SK-N-DZ (cell line): ENCODE measurements at places on chromosomes 1 and 21.
A peak's percentile ranks its signal among the peaks of the same experiment; 100 is the strongest.

DNA sequence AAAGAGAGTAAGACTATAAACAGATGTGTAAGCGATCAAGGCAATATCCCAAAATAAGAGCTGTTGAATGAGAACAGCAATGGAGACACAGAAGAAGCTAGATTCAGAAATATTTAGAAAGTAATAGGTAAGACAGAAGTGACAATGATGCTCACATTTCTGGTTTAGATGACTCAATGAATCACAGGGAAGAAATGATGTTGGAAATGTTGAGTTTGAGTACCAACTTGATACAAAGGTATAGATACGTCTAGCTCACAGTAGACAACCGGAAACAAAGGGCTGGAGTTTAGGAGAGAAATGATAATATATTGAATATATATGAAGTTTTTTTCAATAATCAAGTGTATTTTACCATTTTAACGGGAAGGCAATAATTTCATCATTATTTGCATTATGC lies 6.5 kb downstream of the GATAD2B start:
- no peak for DNase-seq

GRCh38 chr21:42413093-42413492 lies 9.4 kb downstream of the UBASH3A start:
- no peak for DNase-seq

GRCh38 chr1:105027838-105028471 lies 1278.3 kb downstream of the AMY1C start:
- no peak for DNase-seq

DNA sequence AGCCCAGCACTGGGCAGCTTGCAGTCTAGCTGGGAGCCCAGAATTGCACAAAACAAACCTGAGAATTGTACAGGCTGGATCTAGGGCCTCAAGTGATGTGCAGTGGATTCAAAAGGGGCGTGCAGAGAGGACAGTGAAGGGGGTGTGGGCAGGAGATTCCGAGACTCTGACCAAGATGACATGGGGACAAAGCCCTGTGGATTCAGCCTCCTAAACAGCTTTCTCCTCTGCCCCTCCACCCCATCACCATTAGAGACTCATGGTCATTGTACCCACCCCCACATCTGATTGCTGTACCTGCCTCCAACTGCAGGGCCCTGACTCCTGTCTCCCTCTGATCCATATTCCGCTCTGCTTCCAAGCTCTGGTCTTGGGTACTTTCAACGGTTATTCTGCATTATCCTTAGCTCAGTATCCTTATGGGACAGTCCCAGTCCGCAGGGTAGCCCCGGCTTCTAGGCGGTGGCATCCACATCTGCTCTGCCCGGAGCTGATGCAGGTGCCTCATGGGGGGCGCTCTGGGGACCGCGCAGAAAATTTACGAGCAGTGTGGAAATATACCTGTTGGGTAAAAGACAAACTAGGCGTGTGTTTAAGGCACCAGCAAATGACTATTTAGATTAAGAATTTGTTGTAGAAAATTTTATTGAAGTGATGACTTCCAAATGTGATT lies 1.7 kb upstream of the BMP8A start:
- DNase-seq = no peak

DNA sequence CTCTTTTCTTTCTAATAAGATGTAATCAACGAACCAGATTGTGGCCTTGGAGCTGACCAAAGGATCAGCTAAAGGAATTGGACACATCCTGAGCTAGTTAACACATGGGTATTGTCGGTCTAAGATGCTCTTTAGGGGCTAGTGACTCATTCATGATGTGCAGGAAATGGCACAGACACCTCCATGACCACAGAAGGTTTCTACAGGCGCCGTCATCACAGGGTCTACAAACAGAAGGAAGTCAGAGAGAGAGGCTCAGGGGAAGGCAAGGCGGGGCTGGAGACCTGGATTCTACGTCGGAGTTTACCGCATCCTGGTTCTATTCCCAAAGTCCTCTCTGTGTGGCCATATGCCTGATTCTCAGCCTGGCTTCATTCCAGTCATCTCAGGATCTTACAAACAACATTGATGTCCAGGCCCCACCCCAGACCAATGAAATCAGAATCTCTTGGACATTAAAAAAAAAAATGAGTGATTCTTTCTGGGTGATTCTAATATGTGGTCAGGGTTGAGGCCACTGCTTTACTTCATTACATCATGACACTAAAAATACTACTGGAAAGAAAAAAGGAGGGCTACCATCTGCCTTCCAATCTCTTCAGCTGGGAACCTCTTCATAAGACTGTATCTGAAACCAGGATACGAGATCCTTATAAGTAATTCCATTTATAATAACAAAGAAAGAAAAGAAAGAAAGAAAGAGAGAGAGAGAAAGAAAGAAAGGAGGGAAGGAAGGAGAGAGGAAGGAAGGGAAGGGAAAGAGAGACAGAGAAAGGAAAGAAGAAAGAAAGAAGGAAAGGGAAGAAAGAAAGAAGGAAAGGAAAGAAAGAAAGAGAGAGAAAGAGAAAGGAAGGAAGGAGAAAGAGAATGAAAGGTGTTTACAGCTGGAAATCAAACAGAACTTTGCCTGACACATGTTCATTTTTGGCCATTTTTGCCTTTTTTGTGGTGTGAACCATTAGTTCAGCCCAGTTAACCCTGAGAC lies 11.6 kb upstream of the KCNJ15 start:
- DNase-seq = no peak

GRCh38 chr1:227729144-227729880 lies 5.8 kb downstream of the JMJD4 start:
- peak; percentile 48 for DNase-seq

GRCh38 chr1:71979882-71980281 lies 302.5 kb downstream of the NEGR1 start:
- no peak for DNase-seq

DNA sequence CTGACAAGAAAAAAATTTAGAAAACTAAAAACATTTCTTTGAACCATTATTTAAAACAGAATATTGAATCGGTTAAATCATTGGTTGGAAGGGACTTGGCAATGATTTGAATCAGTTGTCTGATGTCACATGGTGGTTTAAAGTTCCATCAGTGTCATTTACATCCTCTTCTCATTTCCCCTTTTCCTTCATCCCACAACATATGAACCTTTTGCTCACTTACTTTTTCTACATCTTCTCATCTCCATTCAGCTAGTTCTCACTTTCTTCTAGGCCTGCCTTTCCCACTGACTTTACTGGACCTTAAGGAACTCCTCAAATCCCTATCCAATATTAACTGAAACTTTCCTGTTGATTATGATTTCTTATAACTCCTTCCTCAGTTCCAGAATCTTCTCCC lies 58.5 kb downstream of the PHACTR4 start:
- DNase-seq = no peak

- DNase-seq = no peak
These were observed 18.3 kb downstream of the IL6R start for GRCh38 chr1:154423304-154423987.

DNA sequence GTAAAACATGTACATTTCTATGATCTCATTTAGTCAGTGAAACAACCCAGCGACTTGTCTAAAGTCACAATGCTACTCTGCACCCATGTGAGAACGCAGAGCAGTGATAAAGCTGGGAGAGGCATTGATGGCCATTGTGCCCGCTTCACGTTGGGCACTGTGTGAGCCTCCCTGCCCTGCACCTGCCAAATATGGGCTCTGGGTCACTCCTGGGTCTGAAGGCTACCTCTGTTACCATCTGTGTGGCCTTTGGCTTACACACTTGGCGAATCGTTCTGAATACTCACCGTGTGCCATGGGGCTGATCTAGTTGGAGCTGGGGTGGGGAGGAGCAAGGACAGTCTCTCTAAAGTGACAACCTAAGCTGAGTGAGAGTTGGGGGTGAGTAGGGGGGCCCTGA lies 29.9 kb downstream of the PCSK9 start:
- no peak for DNase-seq

DNA sequence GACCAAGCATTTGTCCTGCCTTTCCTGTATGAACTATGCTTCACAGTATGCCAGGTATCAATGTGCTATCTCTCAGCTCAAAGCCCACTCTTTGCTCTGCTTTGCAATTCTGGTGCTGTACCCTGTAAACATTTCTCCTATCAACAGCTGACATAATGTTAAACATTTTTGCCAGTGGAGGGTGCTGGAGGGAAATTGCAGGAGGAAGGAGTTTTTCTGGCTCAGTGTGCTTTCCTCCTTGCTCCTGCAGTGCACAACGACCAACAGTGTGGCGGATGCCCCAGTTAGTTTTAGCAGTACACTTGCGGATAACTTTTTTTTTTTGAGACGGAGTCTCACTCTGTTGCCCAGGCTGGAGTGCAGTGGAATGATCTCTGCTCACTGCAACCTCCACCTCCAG lies 67.1 kb upstream of the PTGFRN start:
- no peak for DNase-seq

GRCh38 chr1:14486401-14487201 lies 111.9 kb upstream of the KAZN start:
- no peak for DNase-seq

GRCh38 chr1:2347409-2347785 lies 44.0 kb downstream of the MORN1 start:
- no peak for DNase-seq

DNA sequence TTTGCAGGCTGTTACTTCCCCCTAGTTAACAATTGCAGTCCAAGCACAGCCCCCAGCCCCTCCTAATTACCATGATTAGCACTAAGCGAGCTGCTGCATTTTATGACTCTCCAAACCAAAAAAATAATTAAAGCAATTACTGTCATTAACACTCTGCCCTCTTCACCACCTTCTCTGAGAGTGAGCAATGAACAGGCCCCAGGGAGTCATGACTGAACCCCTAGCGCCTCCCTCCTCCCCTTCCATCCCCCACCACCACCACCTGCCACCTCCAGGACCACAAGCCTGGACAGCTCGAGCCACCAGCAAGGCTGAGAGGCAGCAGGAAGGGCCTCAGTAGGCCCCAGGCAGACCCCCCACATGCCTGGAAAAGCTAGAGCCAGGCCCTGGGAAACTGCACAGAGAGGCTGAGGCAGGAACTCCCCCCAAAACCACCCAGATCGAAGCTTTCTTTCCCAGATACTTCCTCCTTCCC lies 35.5 kb upstream of the ZC3H12A start:
- no peak for DNase-seq

DNA sequence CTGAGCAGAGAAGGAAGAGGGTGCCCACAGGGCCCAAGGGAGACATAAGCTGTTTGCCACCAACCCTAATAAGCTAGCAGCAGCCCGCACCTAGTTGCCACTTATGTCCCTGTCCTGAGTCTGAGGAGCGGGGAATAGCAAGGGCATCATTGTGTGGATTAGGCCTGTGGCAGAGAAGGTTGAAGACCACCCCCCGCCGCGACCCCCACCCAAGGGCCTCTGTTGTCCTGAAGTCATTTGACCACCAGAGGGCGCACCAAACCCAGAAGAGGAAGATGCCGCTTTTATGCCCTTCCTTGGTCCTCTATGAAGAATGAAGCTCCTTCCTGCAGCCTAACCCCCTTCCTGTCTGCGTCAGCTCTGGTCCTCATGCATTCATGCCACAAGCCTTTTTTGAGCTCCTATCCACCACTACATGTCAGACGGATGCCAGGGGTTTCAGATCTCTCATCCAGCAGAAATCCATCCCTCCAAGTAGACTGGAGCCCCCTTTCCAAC lies 16.6 kb downstream of the RHBG start:
- DNase-seq = peak; percentile 80

DNA sequence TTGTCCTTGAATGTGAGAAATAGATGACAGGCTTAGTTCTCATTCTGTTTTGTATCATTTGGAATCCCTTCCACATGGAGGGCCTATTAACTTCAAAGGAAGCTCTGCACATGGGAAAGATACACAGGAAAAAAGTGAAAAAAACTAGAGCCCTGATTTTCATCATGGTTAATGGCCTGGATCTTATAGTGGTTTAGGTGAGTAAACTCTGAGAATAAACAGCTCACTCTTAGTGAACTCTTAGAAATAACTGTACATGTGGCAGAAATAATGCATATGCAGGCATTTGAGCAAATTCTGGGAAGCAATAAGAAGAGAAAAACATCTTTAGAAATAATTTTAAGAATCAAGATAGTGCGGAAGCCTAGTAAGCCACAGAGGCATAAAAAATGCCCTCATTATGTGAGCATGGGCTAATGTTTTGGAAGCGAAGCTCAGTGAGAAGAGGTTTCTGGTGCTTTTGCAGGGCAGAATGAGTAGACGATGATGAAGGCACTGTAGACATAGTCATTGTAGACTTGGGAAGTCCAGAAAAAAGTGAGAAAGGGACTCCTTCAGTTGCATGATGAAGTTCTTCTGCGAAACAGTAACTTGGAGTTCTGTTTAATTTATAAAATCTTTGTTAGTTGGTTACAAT lies 279.9 kb downstream of the DNM3 start:
- no peak for DNase-seq
